Cardiac muscle cell (in vitro differentiated cells and primary cell): ENCODE measurements at places on chromosomes 1 and 21. TPM values are rescaled to one million over a fixed set of nuclear protein-coding genes. Genes with fewer than 3 reads are reported as not detected.
A peak's percentile ranks its signal among the peaks of the same experiment; 100 is the strongest.

GRCh38 chr1:28507646-28508434, 2.0 kb downstream of the RCC1 start:
- no peak for DNase-seq

- no peak for DNase-seq
These were observed 148.9 kb downstream of the PBX1 start for GRCh38 chr1:164707868-164708331.

Gene PRR9
- total RNA-seq, result not detected in 2 replicates

DNA sequence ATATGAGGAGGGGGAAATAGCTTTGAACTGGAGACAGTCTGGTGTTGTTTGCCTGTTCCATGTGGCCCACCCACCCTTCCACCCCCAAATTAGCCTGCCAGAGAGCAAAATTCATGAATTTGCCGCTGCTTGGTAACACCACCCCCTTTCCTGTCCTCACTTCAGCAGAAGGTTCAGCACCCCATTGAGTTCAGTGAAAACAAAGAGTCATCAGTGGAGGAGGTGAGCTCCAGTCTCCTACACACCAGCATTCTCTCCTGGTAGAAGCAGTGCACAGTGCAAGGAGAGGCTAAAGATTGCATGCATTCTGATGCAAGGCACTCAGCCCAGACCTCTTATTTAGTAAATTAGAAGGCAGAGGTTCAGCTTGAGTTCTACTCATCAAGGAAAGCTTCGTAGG, 99.7 kb upstream of the DYNLT5 start:
- DNase-seq, result peak; percentile 11

Gene ANKRD35
- total RNA-seq, result 0.11 TPM in 1 of 2 replicates, not detected in the other

DNA sequence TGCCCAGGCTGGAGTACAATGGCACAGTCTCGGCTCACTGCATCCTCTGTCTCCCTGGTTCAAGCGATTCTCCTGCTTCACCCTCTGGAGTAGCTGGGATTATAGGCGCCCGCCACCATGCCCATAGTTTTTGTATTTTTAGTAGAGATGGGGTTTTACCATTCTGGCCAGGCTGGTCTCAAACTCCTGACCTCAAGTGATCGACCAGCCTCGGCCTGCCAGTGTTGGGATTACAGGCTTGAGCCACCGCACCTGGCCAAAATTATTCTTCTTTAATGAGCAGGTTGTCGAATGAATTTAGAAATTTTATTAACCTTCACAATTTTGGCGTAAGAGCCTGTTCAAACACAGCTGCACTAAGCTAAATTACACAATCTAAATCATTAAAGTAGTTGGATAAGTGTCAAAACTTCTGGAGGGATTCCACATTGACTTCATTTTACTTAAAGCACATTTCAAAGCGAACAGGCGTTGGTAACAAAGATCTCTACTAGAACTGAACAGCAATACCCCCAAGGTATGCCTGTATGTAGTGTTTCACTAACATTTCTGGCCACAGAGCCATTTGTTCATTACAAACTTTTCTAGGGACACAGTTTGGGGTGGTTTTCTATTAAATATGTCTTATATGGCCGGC, 5.2 kb upstream of the CTH start:
- DNase-seq, result no peak

Gene TIE1
- 2.2 and 5.0 TPM in 2 replicates for total RNA-seq

DNA sequence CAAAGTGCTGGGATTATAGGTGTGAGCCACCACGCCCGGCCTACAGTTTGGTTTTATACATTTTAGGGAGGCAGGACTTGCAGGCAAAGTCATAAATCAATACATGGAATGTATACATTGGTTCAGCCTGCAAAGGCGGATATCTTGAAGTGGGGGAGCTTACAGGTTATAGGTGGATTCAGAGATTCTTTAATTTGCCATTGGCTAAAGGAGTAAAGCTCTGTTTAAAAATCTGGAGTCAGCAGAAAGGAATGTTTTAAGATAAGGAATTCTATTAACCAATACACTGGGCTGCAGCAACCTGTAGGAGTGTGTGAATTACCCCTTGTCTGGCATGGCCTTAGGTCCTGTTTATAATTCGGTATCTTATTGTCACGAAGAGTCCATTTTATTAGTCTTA, 57.6 kb downstream of the OPTC start:
- peak; percentile 19 for DNase-seq

Gene GRIK1
- 0.53 TPM in 1 of 2 replicates, not detected in the other for total RNA-seq

GRCh38 chr1:26370591-26371382, 1.8 kb downstream of the ZNF683 start:
- no peak for DNase-seq

Gene GUCA2B
- not detected in 2 replicates for total RNA-seq

- DNase-seq, result peak; percentile 48
These were observed 262.8 kb upstream of the VAMP3 start for GRCh38 chr1:7508052-7508933.

DNA sequence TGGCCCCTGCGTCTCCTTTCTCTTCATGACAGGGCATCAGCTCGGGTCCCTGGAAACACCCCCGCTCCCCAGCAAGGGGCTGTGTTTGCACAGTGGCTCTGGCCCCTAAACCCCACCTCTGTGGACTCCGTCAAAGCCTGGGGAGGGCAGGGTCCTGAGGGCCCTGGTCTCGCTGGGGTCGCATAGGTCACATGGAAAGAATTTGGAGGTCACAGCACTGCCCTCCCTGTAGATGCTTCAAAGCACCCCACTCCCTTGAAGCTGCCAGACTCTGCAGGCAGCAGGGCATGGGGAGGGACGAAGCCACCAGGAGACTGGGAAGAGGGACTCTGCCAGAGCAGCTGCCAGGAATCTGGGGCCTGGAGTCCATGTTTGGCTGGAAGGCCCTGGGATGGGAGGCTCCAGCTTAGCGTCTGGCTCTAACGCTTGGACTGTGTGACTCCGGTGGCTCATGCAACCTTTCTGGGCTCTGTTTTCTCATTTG, 36.6 kb upstream of the ECE1 start:
- no peak for DNase-seq

DNA sequence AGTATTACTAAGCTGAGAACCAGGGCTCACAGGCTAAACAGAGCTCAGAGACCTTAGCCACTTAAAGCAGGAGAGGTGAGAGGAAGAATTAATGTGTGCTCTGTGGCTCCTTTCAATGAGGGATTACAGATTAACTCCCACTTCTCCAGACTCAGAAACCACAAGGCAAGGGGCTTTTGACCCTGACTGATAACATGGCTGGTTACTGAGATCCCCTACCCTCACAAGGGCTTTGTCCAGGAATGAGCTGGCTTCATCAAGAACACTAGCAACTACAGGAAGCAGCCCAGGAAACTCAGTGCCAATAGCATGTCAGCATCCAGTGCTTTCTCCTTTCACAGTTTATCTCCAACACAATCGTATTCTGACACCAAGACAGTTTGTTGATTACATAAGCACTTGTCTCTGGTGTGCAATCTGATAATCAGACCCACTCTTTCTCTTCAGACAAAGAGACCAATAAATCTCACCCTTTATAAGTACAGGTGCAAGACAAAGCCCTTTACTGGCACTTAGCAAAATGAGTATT, 38.8 kb downstream of the ERI3 start:
- DNase-seq, result no peak
